CD4-positive, alpha-beta T cell treated with Interleukin-21 for 1 hour (primary cell): ENCODE measurements at places on chromosomes 3 and 15.

- no peak for DNase-seq
Measured at GRCh38 chr3:72273615-72274014, 488.7 kb upstream of the PROK2 start.

DNA sequence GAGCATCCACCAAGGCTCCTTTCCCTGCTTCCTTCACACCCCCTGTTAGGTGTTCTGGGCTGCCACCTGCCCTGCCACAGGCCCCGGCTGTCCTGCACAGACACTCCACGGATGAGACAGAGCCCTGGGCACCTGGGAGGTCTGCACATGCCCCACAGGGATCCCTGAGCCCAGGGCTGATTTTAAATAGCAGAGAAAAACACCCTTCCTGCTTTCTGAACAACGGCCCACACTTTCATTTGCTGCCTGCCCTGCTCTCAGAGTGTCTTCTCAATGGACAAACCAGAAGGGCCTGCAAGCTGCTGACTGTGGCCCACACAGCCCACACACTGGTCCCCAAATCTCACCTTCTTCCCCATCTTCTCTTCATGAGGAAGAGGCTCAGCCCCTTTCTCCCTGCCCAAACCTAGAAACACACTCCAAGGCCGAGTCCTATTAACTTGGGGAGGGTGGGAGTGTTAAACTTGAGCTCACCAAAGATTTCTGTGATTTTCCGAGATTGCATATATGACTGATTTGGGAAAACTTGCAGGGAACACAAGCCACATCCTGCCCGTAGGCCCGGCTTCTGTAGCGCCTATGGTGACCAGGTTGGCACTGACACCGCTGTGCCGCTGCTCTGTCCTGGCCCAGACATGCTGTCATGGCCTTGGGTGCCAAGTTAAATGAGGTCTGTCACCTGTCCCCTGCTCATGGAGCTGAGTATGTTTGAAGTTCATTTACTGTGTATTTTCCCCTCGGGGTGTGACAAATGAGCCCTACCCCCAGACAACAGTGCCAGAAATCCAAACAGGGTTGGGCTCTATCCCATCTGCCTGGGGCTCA lies 47.2 kb upstream of the KLF13 start:
- DNase-seq, result no peak

GRCh38 chr3:158519776-158520175 lies 51.2 kb upstream of the MLF1 start:
- DNase-seq, result no peak

DNA sequence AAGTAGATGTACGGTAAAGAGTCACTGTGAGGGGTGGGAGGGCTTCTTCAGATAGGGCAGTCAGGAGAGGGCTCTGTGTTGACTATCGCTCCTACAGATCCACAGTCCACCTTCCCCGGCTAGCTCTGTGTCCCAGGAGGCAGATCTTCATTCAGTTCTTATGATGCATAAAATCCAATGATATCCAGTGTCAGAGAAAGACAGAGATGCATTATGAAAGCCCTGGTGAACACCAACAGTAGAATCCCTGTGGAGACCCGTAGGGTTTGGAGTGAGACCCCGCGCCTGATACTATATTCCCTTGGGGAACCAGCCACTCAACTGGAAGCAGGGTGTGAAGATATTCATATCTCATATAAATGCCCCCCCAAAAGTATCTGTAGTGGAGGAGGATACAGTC lies 119.8 kb upstream of the SLCO3A1 start:
- no peak for DNase-seq

- no peak for DNase-seq
Measured at GRCh38 chr15:57537072-57537471, 54.6 kb upstream of the MYZAP start.

DNA sequence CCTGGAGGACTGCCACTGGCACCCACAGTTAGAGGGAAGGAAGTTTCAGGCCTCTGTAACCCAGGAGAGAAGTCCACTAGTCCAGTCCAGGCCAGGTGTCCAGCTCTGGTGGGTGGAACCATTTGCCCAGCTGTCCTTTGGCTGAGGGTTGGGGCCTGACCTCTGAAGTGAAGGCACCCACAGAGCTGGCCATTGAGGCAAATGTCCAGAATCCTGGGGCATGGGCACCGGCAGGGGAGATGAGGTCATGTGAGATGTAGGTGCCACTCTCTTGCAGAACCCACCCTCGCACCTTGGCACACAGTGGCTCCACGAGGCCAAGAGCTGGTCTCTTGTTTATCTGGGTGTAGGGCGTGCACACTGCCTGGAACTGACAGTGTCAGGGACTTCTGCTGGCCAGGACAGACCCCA lies 162.8 kb downstream of the SMAD6 start:
- no peak for DNase-seq

DNA sequence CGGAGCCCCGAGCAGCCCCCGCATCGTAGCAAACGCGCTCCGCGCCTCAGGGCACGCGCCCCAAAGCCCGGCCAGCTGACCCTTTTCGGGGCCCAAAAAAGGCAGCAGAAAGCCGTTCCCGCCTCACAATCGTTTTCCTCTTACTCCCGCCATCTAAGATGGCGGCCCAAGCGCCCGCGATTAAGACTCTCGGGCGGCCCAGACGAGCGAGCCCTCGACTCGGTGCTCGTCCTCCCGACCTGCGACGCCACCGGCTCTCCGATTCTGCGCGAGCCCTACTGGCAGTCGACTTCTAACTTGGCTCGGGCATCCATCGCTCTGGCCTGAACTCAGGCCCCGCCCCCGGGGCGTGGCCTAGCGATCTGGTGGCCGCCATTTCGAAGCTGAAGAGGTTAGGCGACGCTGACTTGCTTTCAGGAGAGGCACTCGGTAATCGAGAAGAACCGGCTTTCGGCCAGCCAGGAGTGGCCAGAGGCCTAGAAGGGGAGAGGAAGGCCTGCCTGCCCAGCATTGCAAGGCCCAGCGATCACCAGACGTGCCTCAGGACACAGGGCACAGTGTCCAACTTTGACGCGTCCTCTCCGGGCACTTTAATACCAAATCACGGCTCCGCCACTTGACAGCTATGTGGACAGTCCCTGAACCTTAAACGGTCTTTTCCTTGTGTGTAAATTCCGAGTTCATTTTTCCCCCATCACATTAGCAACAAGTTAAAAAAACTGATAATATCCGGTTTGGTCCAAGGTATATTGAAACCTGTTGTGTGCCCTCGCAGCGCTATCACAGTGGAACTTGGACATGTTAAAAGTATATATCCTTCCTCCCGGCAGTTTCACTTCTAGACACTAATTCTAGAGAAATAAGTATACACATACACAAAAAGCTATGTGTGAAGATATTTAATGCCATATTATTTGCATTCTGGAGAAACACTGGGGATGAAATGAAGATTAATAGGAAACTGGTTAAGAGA lies at the start of gene RAF1:
Gene RAF1 (minus strand): TSS at position 182 of the 973 bp plus-strand sequence. CDS start 45,396 bp downstream, outside the sequence.
- DNase-seq, result peak; percentile 98

GRCh38 chr3:39108200-39108710 lies 775 bp downstream of the TTC21A start:
- DNase-seq, result peak; percentile 55

GRCh38 chr3:113214917-113215595 lies 3.7 kb downstream of the BOC start:
- no peak for DNase-seq

DNA sequence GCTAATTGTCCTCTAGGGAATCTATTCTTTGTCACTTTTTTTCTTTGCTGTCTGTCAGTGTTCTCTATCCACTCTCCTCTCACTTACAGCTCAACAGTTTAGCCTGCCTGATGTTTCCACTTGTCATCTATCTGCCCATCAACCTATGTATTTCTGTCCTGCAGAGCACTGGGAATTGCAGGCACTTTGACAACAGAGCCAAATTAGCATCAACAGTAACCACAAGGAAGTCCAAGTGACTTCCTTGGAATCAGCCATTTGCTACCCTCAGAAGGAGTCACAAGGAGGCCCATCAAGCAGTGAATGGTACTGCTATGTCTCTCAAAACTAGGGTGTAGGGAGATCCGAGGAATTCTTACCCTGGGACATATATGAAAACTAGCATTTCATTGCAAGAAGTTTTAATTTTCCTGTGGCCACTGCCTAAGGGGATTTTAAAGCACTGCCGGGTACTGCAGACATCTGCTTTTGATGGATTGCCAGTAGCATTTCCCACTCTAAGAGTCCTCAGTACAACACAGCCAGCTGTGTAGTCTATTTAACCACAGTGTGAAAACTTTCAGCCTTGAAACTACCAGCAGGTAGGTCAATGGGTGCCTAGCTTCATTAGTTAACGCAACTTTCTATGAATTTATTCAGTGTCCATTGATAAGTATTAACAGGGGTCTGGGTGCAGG lies 898.8 kb downstream of the NTRK3 start:
- no peak for DNase-seq

- DNase-seq, result no peak
Measured at GRCh38 chr15:98860281-98861041, 147.1 kb downstream of the PGPEP1L start.

DNA sequence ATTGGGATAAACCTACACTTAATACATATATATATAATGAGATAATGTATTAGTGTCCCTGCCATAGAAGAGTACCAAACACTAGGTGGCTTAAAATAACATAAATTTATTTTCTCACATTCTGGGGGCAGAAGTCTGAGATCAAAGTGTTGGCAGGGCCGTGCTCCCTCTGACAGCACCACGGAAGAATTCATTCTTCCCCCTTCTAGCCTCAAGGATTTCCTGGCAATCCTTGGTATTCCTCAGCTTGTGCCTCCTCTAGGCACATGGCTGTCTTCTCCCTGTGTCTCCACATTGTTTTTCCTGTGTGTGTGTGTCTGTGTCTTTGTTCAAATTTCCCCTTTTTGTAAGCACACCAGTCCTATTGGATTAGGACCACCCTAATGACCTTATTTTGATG lies 115.2 kb upstream of the AGBL1 start:
- DNase-seq, result no peak

DNA sequence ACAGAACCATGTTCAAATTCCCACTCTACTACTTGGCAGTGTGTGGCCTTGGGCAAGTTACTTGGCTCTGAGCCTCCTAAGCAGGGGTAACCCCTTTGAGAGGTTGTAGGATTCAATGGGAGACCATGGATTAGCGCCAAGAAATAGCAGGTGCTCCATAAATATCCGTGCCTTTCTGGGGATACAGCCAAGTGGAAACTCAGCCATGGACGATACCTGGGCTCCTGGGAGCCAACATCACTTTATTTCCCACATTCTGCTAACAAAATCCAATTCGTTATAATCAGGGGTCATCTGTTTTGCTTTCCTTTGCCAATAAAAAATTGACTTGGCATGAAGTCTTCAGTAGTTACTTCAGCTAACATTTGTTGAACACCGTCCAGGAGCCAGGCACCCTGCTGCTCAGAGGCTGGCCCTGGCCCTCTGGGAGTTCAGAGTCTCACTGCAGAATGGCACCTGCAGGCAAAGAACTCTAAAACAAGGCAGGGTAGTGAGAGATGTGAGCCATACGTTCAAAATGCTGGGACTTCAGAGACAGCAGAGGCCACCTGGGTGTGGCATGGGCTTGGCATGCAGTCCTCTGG lies 42.3 kb downstream of the ZDHHC19 start:
- DNase-seq, result no peak

- DNase-seq, result no peak
Measured at GRCh38 chr3:188316723-188317070, 162.7 kb downstream of the LPP start.

DNA sequence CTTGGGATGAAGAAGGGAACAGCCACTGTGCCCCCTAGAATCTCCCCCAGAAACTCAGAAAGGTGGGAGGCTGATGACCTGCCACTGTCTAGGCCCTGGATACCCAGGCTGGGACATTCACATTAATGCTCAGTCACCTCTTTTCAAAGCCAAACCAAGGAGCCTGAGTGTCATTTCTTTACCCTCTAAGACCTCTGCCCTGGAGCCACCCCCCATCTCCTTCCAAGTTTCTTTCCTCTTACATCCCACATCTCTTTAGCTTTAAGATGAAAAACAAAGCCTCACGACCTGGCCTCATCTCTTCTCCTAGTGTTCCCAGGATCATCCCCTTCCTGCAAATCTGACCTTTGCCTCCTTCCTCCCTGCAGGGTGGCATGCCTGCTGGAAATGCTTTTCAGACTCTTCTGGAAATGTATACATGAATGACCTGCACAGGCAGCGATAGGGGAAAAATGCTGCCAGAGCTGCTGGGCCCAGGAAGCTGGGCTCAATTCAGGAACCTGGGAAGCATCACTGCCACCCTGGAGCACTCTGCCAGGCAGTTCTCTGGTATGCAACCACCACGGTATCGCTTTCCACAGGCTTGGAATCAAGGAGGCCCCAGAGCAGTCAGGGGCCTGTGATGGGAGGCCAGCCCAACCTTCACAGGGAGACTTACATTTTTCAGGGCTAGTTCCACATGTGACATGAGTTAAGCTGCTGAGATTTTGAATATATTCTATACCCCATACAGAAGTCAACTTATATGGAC lies 67.6 kb downstream of the DAPK2 start:
- DNase-seq, result no peak

GRCh38 chr15:69820819-69821218 lies 276.9 kb downstream of the TLE3 start:
- DNase-seq, result no peak

DNA sequence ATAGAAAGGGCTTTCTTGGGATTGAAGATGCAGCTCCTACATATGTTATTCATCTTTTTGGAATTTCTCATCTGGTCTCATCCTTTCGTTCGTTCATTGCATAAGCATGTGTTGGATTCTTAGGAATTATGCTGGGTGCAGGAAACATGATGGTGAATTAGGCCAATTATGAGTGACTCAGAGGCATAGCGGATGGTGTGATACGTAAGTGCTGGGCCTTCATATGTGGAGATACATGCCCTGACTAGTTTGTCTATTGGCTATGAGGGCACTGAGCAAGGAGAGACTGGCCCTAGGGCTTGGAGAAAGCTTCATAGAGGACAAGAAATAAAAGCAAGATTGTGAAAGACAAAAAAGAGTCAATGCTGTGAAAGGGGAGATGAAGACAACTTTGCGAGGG lies 235.1 kb downstream of the MYRIP start:
- DNase-seq, result no peak

DNA sequence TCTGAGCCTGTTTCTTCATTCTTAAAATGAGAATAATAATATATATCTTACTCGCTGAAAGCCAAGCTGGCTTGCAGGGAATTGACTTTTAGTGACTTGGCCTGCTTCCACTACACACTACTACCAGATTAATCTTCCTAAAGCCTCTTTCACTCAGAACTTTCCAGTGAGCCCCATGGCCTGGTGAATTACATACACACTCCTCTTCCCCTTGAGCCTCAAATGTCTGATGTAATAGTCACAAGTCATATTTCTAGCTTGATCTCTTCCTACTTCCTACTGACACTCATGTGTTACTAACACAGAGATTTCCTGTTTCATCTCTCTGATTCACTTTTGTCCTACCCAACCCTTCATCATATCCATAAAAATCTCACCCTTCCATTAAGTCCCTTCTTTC lies 82.7 kb upstream of the SOX2 start:
- DNase-seq, result no peak

- no peak for DNase-seq
Measured at GRCh38 chr3:5197022-5197421, 9.5 kb downstream of the EDEM1 start.
